Testis (tissue), 5 donors: ENCODE measurements at places on chromosomes 13 and 19. TPM values are rescaled to one million over a fixed set of nuclear protein-coding genes. Genes with fewer than 3 reads are reported as not detected.

GRCh38 chr13:27997904-27998522, 9.5 kb upstream of the URAD start:
- DNase-seq, result peak; percentile 68

DNA sequence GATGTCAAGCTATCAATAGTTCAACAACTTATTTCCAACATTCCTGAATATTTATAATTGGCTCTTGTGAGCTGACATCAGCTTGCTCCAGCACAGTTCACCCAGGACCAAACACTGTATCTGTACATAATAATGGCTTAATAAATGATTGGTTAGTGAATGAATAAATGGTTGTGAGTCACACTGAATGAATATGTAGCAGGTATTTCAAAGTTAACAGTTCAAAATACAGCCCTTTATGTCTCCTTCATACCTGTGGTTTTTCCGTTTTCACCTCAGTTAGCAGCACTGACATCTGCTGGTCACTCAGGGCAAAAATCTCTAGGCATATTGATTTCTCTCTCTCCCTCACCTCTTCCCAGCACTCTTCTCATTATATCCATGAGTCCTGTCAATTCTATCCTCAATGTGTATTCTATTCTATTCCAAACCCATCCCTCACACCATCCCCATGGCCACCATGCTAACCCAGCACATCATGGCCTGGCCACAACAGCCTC, 76.3 kb downstream of the PEG3 start:
- no peak for DNase-seq

- no peak for DNase-seq
Observed at GRCh38 chr13:71217827-71218226, 649.2 kb downstream of the DACH1 start.

DNA sequence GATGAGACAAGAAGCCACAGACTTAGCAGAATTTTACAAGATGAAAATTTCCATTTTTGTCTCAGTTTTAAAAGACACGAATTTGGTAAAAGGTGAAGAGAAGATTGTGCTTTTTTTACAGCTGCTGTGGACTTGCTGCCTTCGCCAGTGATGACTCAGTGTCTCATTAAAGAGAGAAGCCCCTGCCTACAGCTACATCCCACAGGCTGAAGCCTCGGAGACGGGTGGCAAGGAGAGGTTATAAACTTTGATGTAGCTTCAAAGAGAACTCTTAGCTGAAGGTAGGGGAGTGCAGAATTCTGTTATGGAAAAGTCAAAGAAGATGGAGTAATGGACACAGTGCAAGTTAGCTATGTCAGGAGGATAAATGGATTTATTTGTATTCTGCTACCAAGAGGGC, 683.4 kb upstream of the ARGLU1 start:
- no peak for DNase-seq

GRCh38 chr13:32023096-32023495, 8.5 kb upstream of the FRY start:
- no peak for DNase-seq

DNA sequence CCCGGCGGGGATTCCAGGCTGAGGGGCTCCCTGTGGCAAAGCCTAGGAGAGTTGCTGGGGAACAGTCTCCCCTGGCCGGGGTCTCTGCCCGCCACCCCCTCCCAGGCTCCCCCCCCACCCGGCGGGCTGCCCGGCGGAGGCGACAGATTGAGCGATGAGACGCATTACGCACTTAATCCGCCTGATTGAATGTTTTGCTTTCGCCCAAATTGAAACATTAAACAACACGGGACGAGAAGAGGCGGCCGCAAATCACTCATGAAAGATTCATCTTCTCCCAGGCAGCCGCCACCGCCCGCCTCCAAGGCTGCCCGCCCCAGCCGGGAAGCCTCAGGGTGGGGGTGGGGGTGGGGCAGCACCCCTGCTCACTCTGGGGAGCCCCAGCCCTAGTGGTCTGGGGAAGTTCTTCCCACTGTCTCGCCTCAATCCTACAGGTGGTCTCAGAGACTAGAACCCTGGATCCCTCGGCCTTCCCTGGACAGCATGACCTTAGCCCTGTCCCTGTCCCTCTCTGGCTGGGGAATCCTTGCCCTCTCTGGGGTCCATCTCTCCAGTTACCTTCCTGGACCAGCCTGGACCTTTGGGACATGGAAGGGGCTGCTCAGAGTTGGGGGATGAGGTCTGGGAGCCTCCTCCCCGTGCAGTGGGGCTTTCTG, 7.6 kb upstream of the ERFL start:
- no peak for DNase-seq

DNA sequence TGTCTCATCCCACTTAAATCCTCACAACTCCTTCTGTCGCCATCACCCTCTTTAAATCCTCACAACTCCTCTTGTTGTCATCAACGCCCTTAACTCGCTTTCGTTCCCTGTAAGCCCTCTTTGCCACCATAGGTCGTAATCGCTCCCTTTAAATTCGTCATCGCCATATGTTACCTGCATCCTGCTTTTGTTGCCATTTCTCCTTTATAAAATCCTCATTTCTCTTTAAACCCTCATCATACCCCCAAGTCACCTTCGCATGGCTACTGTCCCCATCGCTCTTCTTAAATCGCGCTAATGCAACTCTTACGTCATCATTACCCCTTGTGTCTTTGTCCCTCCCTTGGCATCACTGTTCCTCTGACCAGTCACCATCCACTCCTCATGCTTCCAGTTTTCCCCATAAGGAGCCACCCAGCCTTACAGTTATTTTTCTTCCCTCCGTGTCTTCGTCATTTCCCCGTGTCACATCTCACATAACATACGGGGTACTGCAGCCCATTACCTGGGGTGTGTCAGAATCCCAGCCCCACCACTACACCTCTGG, 539 bp downstream of the PLD3 start:
- no peak for DNase-seq

- no peak for DNase-seq
Observed at GRCh38 chr13:23671897-23672296, 101.7 kb downstream of the TNFRSF19 start.

DNA sequence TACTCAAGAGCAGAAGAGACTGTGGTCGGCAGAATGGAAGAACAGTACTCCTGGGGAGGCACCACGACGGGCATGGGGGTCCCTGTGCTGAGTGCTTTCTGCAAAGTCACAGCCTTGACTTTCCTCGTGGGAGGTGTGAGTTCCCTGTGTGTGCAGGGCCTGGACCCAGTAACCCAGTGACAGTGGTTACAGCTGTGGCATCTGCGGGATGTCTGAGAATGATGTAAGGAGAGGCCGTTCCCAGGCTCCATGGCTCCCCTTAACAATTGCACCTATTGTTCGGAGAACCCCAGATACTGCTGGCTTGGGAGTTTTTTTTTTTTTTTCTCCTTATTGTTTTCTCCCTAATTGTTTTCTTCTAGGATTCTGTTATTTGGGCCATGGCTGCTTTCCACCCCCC, 5.1 kb upstream of the NANOS2 start:
- no peak for DNase-seq

DNA sequence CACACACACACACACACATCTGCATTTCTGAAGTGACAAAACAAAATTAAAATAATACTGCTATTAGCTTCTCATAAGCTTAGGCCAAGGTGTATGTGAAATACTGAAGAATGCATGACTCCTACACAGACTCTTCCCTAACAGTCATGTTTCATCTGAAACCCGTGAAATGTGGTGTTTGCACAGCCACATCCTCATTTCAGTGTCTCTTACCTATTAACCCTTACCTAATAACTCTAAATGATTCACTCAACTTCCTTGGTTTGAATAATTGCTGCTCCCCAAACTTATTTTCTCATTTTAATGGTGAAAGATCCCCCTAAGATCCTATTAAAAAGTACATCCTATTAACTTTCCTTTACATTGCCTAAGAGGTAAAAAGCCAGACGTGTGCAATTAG, 117.6 kb downstream of the MIPEP start:
- no peak for DNase-seq

- DNase-seq, result peak; percentile 51
Observed at GRCh38 chr19:45451131-45451849, 16.5 kb upstream of the FOSB start.

- DNase-seq, result no peak
Observed at GRCh38 chr13:27083183-27083582, 88.4 kb downstream of the USP12 start.

DNA sequence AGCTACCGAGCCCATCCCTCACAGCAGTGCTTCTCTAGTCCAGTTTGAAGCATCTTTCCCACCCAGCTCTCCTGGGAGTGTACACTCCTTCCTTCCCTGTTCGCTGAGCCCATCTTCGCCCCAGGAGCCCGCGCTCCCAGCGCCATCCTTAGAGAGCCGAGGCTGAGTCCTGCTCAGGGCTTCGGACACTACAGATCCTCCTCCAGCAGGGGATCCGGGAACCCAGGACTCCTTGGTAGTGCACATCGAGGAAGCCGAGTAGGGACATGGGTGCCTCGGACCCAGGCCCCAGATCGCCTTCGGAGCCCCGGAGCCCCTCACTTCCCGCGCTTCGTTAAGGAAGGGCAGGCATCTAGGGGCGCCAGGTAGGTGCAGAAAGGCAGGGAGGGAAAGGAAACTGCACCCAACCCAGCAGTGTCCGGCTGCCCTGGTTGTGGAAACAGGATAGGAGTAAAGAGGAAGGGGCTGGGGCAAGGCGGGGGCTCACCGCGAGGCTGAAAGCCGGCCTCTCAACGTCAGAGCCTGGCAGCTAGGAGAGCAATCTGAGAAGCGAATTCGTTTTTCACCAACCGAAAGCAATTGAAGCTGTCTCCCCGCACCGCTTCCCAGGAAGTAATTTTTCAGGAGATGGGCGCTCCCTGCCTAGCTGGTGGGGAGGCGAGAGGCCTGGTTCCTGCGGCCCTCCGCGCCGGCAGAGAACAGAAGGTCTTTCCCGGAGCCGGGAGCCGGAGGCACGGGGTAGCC, 1.0 kb downstream of the PDX1 start:
- DNase-seq, result peak; percentile 18

- DNase-seq, result no peak
Observed at GRCh38 chr13:33328701-33329100, 43.1 kb upstream of the STARD13 start.

The TMEM86B gene
- total RNA-seq, result 13.9 TPM

The LYPD5 gene
- 14.7 TPM for total RNA-seq

The CA11 gene
- total RNA-seq, result 6.3 TPM

The ARHGAP33 gene
- total RNA-seq, result 56.2 TPM
